ENCODE measurements at places on chromosomes 6 and 20. TPM values are rescaled to one million over a fixed set of nuclear protein-coding genes. Genes with fewer than 3 reads are reported as not detected.

SCUBE3 gene
- 56.9 TPM for polyA plus RNA-seq

YIPF3 gene
- polyA plus RNA-seq, result 146 TPM

DNA sequence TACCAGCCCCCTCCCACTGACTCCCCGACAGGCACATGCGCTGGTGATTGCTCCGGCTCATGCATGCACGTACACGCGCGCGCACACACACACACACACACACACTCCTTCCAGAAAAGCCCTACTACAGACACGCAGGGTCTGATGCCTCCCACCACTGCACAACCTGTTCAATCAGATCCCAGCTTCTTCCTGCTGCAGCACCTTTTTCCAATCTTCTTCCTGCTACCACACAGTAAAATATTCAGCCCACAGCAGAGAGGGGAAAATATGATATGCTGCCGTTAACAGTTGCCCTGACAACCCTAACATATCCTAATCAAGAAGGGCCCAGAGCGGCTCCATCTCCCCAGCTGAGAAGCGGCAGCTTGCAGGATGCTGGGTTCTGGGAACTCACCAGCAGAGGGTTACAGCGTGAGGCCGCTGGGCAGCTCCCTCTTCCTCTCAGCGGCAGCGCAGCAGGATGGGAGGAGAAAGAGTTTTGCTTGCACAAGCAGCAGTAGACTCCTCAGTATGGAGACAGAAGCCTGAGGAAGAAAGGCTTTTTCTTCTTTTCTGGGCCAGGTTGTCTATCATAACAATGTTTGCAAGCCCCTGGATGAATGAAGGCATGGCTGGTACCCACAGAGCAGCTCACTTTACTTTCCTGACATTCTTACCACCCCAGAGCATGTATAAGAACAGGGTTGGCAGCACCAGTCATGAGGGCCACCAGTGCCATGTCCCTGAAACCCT is 23.9 kb downstream of the MAP7 start:
- DNase-seq, result no peak

DNA sequence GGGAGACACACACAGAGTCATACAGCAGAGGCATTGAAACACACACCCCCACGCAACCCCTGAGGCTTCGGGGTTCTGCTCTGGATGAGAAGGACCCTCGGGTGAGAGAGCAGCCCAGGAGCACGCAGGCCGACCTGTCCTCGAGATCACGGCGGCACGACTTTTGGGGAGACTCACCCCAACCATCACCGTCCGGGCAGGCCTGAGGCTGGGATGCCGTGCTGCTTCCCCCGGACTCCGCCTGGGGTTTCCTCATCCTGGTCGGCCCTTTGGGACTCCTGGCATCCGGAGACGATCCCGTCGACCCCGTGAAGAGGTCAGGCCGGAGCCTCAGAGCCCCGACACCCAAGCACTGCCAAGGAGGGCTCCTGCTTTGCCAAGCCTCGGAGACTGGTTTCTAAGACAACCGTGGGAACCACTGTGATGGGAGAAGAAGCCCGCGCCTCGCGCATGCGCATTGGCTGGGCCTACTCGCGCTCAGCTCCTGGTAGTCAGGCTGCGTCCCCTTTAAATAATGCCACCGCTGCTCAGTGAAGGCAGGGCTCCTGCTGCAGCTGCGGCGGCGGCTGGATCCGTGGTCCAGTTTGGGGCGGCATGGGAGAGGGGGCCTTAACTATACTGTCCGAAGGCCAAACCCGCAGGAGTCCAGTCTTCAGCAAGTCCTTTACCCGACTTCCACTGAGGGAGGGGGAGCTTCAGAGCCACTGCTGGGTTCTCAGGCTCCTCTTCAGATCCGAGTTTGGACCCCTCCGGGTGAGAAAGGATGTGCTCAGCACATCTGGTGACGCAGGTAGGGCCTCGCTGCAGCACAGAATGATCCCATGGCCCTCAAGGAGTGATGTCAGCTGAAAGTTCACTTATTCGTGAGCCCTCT is 171.4 kb upstream of the ZNF337 start:
- peak; percentile 65 for DNase-seq

SRSF12 gene
- polyA plus RNA-seq, result 16.3 TPM

LINC00237 gene
- not detected for polyA plus RNA-seq

CALHM5 gene
- polyA plus RNA-seq, result 2.3 TPM

BPIFB1 gene
- polyA plus RNA-seq, result 0.14 TPM

DNA sequence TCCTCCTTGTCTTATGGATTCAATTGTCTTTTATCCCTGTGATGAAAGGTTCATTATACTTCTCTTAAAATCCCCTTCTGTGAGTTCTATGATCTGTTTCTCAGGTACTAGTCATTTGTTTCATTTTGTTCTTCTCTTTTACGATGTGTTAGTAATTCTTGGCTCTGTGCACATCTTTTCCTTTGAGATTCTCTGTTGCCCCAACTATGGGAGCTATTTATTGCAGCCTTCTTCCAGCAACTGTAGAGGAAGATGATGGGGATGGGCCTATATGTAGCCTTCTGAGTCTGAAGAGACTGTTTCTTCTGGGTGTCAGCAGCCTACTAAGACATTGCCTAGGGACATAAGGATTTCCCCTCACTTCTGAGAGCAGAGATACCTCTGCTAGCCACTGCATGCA is 50.4 kb upstream of the TRERF1 start:
- DNase-seq, result no peak

DNA sequence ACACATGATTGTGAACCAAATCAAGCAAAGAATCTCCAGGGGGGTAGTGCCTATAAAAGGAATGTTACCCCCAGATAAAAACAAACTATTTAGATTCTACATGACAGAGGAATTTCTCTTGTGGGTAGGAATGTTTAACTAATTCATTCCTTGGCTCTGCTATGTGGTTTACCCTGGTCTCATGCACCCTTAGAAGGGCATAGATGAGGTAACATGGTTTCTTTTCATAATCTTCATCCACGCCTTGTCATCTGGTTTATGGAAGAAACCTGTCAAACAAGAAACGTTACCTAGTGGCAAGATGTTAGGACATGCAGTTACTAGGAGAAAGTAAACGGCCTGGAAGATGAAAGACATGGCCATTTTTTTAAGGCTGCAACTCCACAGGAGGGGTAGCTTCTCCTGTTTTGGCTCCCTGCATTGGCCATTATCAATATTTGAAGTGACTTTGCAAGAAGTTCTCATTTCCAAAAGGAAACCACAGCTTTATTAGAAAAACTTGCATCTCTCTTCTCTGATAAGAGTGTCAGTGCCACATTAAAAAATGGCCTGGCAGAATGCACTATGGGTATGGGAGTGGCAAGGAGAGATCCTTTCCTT is 45.5 kb downstream of the STX11 start:
- no peak for DNase-seq

DNA sequence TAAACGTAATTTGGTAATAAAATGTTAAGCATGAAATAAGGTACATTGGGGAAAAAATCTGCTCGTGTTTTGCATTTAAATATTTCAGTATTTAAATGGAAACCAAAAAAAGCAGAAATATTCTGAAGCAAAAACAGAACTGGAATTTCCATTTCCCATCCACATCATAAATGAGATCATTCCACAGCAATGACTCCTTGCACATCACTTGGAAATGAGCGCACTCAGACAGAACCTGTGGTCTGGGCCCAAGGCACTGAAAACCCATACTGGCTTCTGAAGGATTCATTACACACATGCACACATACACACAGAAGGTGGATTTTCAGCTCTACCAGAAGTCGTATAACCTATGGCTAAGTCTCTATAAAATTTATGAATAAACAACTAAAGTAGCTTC is 174.8 kb downstream of the IBTK start:
- no peak for DNase-seq

- no peak for DNase-seq
Measured at GRCh38 chr6:70289299-70289698, 13.6 kb downstream of the COL9A1 start.

All from renal cortex interstitium (tissue), 15 donors.